Upper lobe of right lung (tissue), 1 donor: ENCODE measurements at places on chromosomes 2 and 18. TPM values are rescaled to one million over a fixed set of nuclear protein-coding genes. Genes with fewer than 3 reads are reported as not detected.

GRCh38 chr18:75105551-75106254, 103.2 kb downstream of the PTGR3 start:
- no peak for DNase-seq
- H3K27me3 ChIP-seq = no peaks in the 10 kb centered on the region
- no peaks in the 10 kb centered on the region for H3K4me1 ChIP-seq
- no peaks in the 10 kb centered on the region for H3K36me3 ChIP-seq
- no peak overlapping the region for H3K4me3 ChIP-seq

DNA sequence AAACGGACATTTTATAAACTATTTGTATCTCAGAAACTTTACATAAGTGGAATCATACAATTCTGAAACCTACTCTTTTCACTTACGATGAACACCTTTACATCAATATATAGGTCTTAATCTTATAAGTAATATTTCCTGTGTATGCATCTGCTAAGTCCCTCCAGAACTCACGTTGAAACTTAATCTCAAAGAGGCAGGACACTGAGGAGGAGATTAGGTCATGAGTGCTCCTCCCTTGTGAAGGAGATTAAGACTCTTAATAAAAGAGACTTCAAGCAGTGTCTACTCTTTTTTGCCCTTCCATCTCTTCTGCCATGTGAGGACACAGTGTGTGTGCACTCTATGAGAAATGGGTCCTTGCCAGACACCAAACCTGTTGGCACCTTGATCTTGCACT, 94.7 kb upstream of the CDKL4 start:
- no peaks in the 10 kb centered on the region for H3K4me1 ChIP-seq
- H3K4me3 ChIP-seq = no peak overlapping the region
- no peaks in the 10 kb centered on the region for H3K27me3 ChIP-seq
- DNase-seq = no peak
- H3K36me3 ChIP-seq = no peaks in the 10 kb centered on the region
- H3K27ac ChIP-seq = no peak overlapping the region

GRCh38 chr18:7844017-7844416, 276.9 kb downstream of the PTPRM start:
- H3K36me3 ChIP-seq = no peaks in the 10 kb centered on the region
- no peaks in the 10 kb centered on the region for H3K4me1 ChIP-seq
- H3K27ac ChIP-seq = no peak overlapping the region

- no peak for DNase-seq
- no peaks in the 10 kb centered on the region for H3K4me1 ChIP-seq
- no peak overlapping the region for H3K27ac ChIP-seq
- no peak overlapping the region for H3K4me3 ChIP-seq
- no peaks in the 10 kb centered on the region for H3K27me3 ChIP-seq
These were observed 53.7 kb upstream of the MAP3K20 start for GRCh38 chr2:173021939-173022371.

DNA sequence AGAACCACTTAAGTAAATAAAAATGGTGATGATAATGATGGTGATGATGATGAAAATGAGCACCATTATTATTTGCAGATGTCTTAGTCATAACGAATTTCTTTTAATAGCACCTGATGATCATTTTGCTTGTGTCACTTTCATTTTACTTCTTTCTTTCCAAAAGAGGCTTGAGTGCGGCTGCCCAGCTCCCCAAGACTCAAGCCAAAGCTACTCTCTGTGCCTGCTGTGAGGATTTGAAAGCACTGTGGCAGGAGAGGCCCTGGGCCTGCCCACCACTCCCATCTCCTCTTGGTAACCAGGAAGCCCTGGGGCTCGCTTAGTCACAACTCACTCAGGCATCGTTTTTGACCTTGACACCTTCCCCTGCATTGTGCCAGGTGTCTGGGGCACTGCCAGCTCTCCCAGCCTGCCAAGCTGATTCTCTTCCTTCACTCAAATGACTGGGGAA, 41.2 kb downstream of the RPL37A start:
- H3K4me1 ChIP-seq = peaks cover 23% of the 10 kb centered on the region
- no peak overlapping the region for H3K27ac ChIP-seq
- no peaks in the 10 kb centered on the region for H3K27me3 ChIP-seq
- peak; percentile 67 for DNase-seq
- no peak overlapping the region for H3K4me3 ChIP-seq

- H3K36me3 ChIP-seq = no peaks in the 10 kb centered on the region
- no peak overlapping the region for H3K27ac ChIP-seq
- no peaks in the 10 kb centered on the region for H3K4me1 ChIP-seq
- H3K27me3 ChIP-seq = no peaks in the 10 kb centered on the region
These were observed 6.9 kb upstream of the CTIF start for GRCh38 chr18:48531908-48532307.

DNA sequence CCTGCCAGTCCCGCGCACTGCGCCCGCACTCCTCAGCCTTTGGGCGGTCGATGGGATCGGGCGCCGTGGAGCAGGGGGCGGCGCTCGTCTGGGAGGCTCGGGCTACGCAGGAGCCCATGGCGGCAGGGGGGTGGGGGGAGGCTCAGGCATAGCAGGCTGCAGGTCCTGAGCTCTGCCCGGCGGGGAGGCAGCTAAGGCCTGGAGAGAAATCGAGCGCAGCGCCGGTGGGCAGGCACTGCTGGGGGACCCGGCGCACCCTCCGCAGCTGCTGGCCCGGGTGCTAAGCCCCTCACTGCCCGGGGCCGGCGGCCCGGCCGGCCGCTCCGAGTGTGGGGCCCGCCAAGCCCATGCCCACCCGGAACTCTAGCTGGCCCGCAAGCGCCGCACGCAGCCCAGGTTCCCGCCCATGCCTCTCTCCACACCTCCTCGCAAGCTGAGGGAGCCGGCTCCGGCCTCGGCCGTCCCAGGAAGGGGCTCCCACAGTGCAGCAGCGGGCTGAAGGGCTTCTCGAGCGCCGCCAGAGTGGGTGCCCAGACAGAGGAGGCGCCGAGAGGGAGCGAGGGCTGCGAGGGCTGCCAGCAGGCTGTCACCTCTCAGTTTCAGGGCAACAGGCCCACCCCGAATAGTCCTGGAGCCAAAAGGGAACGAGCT, 74.1 kb downstream of the PSMG2 start:
- peak overlapping the region; percentile 33 for H3K4me3 ChIP-seq
- H3K27me3 ChIP-seq = no peaks in the 10 kb centered on the region
- H3K4me1 ChIP-seq = no peaks in the 10 kb centered on the region

- H3K4me1 ChIP-seq = peaks cover 70% of the 10 kb centered on the region
- H3K27me3 ChIP-seq = no peaks in the 10 kb centered on the region
- H3K36me3 ChIP-seq = no peaks in the 10 kb centered on the region
- H3K27ac ChIP-seq = no peak overlapping the region
- no peak overlapping the region for H3K4me3 ChIP-seq
- no peak for DNase-seq
These were observed 120.9 kb upstream of the ITGB6 start for GRCh38 chr2:160321006-160321405.

DNA sequence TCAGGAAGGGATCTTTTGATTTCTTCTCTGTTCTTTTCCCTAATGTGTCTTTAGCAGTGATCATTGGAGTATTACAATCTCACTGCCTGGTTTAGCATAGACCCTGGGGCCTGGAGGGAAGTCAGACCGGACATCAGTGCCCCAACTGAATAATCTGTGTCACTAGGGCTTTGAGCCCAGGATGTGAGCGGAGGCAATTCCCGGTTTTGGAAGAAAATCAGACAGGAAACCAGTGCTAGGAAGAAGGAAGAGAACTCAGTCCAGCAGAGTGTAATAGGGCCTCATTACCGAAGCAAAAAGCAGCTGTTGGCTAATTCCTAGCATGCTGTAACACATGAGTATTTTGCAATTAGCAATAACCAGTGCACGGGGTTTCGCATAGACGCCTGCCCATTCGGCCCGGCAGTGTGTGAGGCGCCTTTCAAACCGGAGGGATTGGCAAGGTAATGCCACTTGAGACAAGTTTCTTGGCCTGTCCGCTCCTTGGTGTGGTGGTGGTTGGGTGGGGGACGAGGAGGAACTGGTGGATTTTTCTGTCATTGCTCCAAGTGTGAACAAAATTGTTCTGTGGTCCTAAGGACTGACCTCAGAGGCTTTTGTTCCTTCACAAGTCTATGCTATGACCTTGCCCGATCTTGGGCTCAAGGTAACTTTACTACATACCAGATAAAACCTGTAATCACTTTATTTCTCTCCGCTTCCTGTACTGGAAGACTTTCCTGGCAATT, 2.8 kb downstream of the FOSL2 start:
- peak overlapping the region; percentile 95 for H3K4me3 ChIP-seq
- no peaks in the 10 kb centered on the region for H3K27me3 ChIP-seq
- peak; percentile 83 for DNase-seq
- H3K27ac ChIP-seq = peak overlapping the region; percentile 99

DNA sequence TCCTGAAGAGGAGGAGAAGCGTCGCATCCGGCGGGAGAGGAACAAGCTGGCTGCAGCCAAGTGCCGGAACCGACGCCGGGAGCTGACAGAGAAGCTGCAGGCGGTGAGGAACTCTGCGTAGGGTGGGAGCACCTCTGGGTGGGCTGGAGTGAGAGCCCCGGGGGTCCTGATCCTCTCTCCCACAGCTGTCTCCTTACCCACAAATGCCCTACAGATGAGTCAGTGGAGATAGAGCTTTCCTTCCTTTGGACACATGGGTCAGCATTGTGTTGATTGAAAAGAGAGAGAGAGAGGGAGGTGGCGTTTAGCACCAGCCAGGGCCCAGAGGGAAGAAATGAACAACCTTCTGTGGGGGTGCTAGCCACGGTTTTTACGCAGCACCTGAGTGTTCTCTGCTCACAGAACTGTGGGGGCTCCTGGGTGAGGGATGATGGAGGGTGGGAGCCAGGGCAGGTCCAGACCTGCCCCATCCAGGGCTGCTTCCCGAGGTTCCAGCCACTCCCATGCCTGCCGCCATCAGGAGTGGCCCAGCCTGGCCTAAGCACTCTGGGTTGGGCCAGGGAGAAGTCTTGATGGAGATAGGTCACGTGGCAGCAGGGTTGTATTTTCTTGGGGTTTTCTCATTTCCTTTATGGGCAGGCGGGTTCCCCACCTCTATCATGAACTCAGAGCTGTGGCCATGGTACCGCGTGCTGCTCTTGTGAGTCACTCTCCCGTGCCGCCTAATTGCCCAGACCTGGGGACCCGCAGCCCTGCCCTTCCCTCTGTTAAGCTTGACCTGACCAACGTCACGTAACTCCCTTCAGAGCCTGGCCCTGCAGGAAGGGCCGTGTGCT, 16.3 kb downstream of the FOSL2 start:
- H3K4me3 ChIP-seq = no peak overlapping the region
- H3K27me3 ChIP-seq = no peaks in the 10 kb centered on the region
- H3K36me3 ChIP-seq = peaks cover 100% of the 10 kb centered on the region
- H3K27ac ChIP-seq = peak overlapping the region; percentile 14
- peak; percentile 74 for DNase-seq

GRCh38 chr2:120318626-120319025, 27.3 kb upstream of the INHBB start:
- no peak overlapping the region for H3K27ac ChIP-seq
- no peaks in the 10 kb centered on the region for H3K36me3 ChIP-seq
- H3K4me1 ChIP-seq = peaks cover 9% of the 10 kb centered on the region
- no peak overlapping the region for H3K4me3 ChIP-seq

- no peaks in the 10 kb centered on the region for H3K4me1 ChIP-seq
- no peaks in the 10 kb centered on the region for H3K36me3 ChIP-seq
- no peak for DNase-seq
- H3K27ac ChIP-seq = no peak overlapping the region
These were observed 1141.8 kb downstream of the RPIA start for GRCh38 chr2:89833116-89833779.

DNA sequence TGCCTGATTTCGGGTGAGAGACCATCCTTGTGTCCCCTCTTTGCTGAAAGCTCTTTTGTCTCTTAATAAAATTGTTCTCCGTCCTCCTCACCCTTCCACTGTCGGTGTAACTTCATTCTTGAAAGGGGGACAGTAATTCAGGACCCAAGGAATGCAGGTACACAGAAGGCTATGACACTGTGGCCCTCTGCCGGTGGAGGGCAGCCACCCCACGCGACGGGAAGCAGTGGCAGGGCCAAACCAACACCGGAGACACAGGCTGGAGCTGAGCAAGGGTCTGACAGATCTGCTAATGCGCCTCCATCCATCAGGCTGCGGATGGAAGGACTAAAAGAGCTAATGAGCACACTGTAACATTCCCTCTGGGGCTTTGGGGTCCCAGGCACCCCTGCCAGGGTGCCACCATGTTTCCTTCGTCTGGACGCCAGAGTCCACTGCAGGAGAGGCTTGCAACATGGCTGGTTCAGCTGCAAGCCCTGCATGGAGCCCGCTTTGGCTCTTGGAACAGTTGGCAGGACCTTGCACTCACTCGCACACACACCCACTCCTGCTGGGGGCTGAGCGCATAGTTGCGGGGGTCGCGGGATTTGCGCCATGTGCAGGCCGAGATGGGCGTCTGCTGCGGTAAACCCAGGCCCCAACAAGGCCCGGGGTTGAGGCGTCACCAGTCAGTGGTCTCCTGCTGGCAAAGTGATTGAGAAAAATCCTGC, 544.1 kb upstream of the CDH7 start:
- H3K27ac ChIP-seq = no peak overlapping the region
- H3K4me3 ChIP-seq = no peak overlapping the region
- no peaks in the 10 kb centered on the region for H3K27me3 ChIP-seq
- no peaks in the 10 kb centered on the region for H3K36me3 ChIP-seq
- DNase-seq = no peak

DNA sequence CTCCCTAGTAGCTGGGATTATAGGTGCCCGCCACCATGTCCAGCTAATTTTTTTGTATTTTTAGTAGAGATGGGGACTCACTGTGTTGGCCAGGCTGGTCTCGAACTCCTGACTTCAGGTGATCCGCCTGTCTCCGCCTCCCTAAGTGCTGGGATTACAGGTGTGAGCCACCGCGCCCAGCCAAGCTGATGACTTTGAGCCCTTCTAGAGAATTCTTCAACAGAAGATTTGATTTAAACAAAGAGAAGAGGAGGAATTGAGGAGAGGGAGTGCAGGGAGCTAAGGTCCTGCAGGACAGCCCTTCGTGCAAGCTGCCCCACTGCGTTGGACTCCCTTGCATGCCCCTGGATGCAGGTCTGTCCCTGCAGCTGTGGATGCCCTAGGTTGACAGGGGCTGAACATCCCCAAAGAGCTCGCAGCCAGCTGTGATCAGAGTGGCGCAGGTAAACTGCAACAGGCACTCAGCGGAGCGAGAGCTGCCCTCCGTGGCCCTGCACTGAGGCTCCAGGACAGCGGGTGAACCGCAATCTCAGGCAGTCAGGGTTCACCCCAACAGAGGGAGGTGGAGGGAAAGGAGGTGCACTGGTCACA, 13.7 kb downstream of the ADRA2B start:
- DNase-seq = peak; percentile 51
- H3K4me3 ChIP-seq = no peak overlapping the region
- H3K27ac ChIP-seq = no peak overlapping the region
- no peaks in the 10 kb centered on the region for H3K36me3 ChIP-seq
- no peaks in the 10 kb centered on the region for H3K4me1 ChIP-seq
- no peaks in the 10 kb centered on the region for H3K27me3 ChIP-seq

- H3K4me1 ChIP-seq = peaks cover 14% of the 10 kb centered on the region
- no peak overlapping the region for H3K27ac ChIP-seq
- H3K36me3 ChIP-seq = no peaks in the 10 kb centered on the region
- no peak overlapping the region for H3K4me3 ChIP-seq
These were observed 256.4 kb downstream of the ACKR3 start for GRCh38 chr2:236825989-236826510.

- no peaks in the 10 kb centered on the region for H3K27me3 ChIP-seq
- no peak overlapping the region for H3K27ac ChIP-seq
- no peak overlapping the region for H3K4me3 ChIP-seq
- H3K4me1 ChIP-seq = no peaks in the 10 kb centered on the region
These were observed 107.1 kb upstream of the ZNF516 start for GRCh38 chr18:76602191-76602590.

LIPG gene
- 10.2 TPM for total RNA-seq

DNAH6 gene
- 1.1 TPM for total RNA-seq

BARD1 gene
- 11.3 TPM for total RNA-seq

DPYSL5 gene
- total RNA-seq = not detected

VWC2L gene
- total RNA-seq = not detected

UBR3 gene
- total RNA-seq = 42.8 TPM

MAP2 gene
- 44.0 TPM for total RNA-seq

SOX11 gene
- total RNA-seq = 0.84 TPM

SERPINB13 gene
- not detected for total RNA-seq

FSHR gene
- total RNA-seq = not detected

PREB gene
- total RNA-seq = 42.1 TPM

GALNT14 gene
- total RNA-seq = 0.81 TPM
